Keratinocyte (primary cell): ENCODE measurements at places on chromosomes 11 and 22.

GRCh38 chr11:114762408-114762807, 84.1 kb downstream of the NXPE2 start:
- peak; percentile 1 for DNase-seq

GRCh38 chr11:129279326-129280026, 87.4 kb upstream of the ARHGAP32 start:
- DNase-seq, result no peak

DNA sequence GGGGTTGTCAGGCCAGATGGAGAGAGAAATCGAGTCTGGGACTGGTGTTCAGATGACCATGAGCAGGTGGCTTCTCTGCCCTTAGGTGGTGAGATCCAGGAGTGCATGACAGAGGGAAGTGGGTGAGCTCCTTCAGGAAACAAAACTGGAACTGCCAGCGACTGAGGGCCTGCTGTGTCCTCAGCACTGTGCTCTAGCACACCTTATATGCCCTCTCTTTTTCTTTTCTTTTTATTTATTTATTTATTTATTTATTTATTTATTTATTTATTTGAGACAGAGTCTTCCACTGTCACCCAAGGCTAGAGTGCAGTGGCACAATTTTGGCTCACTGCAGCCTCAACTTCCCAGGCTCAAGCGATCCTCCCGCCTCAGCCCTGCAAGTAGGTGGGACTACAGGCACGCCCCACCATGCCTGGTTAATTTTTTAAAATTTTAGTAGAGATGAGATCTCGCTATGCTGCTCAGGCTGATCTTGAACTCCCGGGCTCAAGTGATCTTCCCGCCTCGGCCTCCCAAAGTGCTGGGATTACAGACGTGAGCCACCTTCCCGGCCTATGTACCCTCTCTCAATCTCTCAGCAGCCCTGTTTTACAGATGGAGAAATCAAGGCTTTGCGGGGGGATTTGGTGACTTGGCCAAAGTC, 14.8 kb upstream of the RASD2 start:
- DNase-seq, result no peak

- no peak for DNase-seq
These were observed 695 bp downstream of the PEX26 start for GRCh38 chr22:18078329-18079041.

- no peak for DNase-seq
These were observed 103.8 kb upstream of the PARVA start for GRCh38 chr11:12273618-12273995.

GRCh38 chr22:37906364-37907008, 389 bp downstream of the MICALL1 start:
- DNase-seq, result no peak

DNA sequence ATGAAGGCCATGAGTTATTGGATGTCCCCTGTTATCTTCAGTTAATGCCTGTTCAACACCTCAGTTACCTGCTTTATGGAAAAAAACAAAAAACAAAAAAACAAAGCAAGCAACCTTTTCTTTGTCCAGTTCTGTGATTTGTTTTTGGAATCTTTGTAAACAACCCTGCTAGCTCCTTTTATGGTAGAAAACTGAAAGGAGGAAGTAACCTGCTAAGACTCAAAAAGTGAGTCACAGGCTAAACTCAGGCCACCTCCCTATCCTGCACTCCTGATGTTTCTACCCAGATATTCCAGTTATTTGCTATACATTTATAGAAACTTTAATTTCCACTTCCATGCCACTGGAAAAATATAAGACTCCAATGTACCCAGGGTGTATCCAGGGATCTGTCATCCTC, 20.6 kb upstream of the TLCD5 start:
- DNase-seq, result no peak

GRCh38 chr11:134857035-134857434, 445.0 kb upstream of the B3GAT1 start:
- no peak for DNase-seq

- DNase-seq, result no peak
These were observed 88.5 kb downstream of the GRAMD1B start for GRCh38 chr11:123518496-123519054.

DNA sequence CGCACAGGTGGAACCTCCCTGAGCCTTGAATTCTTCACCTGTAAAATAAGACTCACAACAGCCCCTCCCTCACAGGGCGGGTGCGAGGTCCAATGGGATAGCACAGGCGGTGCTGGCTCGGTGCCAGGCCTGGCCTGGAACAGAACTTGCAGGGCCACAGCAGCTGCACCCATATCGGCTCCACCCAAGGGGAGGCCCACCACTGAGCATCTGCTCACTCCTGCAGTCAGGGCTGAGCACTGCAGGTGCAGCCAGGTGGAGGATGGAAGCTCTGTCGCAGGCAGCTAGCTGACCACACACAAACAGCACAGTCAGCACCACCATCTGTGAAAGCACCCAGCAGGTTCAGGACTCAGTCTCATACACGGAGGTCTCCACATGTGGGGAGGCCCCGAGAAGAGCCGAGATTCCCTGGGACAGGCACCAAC, 19.6 kb downstream of the VPS37C start:
- DNase-seq, result no peak

- no peak for DNase-seq
These were observed 297.7 kb downstream of the SOX6 start for GRCh38 chr11:16058671-16059070.

DNA sequence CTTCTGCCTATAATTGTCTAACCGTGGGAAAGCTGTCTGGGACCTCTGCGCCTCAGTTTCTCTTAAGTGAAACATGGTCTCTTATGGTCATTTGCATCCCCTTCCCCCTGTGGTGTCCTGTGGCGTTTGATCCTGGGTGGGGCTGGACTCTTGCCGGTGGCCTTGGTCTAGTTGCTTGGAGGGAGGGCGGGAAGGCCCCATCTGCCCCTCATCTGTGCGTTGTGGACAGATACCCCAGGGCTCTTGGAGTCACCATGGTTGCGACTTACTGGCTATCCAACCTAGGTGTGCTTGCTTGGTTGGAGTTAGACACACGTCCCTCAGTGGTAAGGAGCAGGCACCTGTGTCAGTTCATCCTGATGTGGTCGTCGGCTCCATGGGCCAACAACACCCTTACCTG, 15.2 kb downstream of the SHANK3 start:
- no peak for DNase-seq

GRCh38 chr11:110447897-110448745, 18.4 kb downstream of the FDX1 start:
- no peak for DNase-seq

DNA sequence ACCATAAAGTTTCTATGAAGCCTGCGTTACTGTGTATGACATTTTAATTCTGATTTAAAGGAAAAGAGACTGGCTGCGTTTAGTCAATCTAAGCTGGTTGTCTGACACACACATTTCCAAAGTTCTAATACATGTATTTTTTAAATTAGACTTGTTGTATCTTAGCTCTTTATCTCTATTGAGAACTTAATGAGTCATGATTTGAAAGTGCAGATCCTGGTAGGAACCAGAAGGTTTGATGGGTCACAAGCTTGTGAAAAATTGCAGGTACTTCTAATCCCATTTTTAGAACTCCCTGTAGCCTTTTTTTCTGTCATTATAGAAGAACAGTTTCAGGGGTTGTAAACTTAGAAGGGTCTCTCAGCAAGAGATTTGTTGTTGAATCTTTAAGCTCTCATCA, 210.3 kb downstream of the DDX10 start:
- DNase-seq, result no peak

DNA sequence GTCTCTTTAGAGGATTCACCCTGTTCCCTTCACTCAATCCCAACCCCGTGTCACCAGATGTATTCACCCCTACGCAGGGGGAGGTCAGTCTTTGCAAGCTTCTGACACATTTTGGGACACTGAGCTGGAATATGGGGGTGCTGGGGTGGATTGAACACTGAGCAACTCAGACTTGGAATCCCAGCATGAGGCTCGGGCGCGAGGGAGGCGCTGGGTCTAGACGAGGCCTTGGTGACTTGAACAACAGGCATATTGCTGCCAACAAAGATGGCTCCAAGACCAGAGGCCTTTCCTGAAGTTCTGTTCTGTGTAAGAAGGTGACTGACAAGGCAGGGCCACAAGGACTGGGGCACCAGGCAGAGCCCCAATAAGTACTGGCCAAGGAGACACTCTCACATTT, 3.0 kb upstream of the SCGB2A1 start:
- DNase-seq, result no peak

DNA sequence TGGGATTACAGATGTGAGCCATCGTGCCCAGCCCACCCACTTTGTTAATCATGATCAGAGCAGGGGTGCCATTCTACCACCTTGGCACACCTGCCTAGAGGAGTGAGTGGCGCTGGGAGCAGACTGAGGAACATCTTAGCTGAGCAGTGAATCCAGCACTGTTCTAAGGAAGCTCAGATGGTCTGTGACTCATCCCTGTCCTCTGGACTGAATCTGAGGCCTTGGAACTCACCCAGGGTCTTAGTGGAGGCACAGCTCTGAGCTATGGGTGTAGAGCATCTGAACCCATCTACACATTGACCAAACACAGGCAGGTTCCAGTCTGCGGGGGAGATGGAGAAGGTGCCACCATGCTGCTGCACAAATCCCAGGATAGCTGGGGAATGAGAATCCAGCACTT, 14.9 kb downstream of the PGAP2 start:
- no peak for DNase-seq

DNA sequence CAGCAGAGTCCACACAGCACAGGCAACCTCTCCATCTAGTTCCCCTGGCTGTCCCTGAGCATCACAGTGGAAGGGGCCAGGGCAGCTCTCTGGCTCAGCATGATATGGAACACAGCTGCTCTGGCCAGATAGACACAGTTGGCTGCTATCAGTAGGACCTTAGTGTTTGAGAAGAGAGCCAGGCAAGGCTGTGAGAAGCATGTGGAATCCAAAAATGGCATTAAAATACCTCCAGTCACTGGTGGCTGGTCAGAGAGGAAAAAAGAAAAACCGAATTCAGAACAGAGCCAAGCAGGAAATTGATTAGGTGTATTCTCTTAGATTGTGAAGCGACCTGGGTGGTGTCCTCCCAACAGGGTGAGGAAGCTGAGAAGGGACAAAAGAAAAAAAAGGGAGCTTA, 27.9 kb downstream of the SERPINH1 start:
- no peak for DNase-seq

DNA sequence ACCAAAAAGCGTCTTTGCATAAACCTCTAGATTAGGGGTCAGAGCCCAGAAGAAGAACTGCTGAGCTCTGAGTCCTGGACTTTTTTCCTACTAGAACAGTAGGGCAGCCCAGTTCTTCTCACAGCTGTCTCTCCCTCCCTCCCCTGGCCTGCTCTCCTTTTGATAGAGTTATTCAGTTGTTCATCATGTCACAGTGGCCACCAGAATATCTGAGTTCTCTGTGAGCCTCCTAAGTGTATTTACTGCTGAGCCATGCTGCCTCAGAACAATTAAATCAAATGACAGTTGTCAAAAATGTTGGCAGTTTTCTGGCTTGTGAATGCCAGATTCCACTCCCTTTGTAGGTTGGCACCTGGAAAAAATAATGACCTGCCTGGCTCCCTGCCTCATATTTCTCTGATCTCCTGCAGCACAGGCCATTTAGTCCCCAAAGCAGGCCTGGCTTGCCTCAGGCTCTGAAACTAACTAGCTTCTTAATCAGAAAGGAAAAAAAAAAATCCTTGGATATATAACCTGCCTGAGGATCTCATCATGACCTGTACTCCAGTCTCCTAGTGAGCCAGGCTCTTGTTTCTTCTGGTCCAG, 377.4 kb upstream of the LARGE1 start:
- DNase-seq, result no peak

DNA sequence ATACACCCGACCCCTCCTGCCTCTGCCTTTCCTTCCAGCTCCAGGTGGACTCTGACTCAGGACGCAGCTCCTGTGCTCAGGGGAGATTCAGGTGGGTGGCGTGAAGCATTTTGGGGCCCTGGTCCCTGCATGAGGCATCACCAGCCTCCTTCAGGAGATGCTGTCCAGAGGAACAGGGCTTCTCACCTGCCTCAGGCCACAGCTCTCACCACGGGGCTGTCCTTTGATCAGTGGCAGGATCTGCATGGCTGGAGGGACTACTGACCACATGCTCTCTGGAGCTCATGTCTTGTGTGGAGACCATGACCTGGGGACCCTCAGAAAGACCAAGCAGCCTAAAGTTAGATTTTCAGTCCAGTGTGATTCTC, 58.8 kb downstream of the GGTLC2 start:
- DNase-seq, result no peak

- DNase-seq, result no peak
These were observed 65.2 kb upstream of the PHOX2A start for GRCh38 chr11:72309074-72309598.

- DNase-seq, result no peak
These were observed 61.0 kb downstream of the LARGE2 start for GRCh38 chr11:45983471-45983845.

DNA sequence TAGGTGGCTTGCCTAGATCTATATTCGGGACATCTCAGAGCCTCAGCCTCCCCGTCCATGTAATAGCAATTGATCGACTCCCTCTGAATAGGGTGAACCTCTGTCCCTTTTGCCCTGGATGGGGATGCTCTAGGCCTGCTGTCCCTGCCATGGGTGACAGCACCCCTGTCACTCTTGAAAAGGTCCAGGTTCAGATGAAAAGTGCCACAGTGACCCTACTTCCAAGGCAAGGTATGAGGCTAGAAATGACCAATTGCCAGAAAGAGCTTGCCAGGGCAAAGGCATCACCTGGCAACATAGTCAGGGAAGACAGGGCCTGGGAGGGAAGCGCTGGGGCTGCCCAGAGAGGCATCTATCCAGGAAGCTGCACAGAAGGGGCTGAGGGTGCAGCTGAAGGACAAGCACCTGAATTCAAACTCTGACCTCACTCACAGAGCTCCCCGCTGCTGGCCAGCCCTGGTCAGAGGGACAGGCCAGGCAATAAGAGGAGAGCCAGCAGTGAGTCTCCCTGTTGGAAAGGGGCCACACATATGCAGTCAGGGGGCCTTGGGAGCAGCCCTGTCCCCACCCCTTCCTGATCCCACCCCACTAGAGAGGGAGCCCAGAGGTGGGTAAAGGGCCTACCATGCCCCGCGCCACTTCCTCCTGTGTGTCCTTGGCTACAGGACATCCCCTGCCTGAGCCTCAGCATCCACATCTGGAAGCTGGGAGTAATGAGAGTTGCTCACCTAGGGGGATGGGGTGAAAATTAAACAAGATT, 9.0 kb upstream of the APOBEC3A start:
- DNase-seq, result no peak

GRCh38 chr22:42132457-42132856, 1.8 kb upstream of the CYP2D6 start:
- DNase-seq, result no peak

- no peak for DNase-seq
These were observed 29.3 kb downstream of the ARHGEF12 start for GRCh38 chr11:120365512-120365911.

DNA sequence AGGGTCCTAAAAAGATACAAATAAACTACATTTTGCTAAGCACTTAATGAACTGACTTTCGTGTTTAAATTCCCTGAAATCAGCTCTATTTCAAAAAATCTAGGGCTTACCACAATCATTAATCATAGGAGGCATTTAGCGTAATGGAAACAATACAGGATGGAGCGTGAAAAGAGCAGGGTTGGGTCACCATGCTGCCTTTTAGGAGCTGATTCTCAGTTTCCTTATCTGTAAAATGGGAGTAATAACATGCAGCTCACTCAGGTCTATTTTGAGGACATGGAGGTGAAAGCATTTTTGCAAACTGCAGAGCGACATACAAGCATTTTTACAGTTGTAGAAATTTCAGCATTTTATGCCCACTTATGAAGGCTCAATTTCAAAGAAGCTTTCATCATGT, 407.0 kb downstream of the TENM4 start:
- DNase-seq, result no peak

- no peak for DNase-seq
These were observed 149.3 kb upstream of the DDI1 start for GRCh38 chr11:103887001-103887658.
